ENCODE measurements at places on chromosomes 4 and X. TPM values are rescaled to one million over a fixed set of nuclear protein-coding genes. Genes with fewer than 3 reads are reported as not detected.

DNA sequence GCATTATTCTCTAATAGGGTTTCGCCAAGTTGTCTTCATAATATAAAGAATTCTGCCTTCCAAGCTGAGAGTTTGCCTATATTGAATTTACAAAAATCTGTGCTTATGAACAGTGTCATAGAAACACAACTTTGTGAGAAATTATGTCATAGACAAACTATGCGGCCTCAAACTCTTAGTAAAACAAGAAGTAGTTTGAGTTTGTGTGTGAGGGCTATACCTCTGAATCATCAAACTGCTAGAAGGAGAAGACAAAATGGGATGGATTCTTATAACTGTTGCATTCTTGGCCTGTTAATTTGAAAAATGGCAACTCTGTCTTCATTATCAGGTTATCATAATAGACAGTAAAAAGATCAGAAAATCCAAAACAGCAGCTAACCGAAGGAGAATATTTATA lies 46.1 kb upstream of the NAP1L5 start:
- no peak for DNase-seq

DNA sequence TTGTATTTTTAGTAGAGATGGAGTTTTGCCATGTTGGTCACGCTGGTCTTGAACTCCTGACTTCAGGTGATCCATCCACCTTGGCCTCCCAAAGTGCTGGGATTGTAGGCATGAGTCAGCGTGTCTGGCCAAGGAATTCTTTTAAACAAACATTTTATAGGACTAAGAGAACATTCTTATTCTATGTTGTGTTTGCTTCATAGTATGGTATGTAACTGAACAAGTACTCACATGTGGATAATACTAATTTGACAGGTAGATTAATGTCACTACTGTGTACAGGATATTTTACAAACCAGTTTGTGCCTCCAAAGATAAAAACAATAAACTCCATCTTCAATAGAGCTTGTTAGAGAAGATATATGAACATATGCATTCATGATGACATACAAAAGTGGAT lies 1353.4 kb downstream of the PCDH7 start:
- DNase-seq: no peak

DNA sequence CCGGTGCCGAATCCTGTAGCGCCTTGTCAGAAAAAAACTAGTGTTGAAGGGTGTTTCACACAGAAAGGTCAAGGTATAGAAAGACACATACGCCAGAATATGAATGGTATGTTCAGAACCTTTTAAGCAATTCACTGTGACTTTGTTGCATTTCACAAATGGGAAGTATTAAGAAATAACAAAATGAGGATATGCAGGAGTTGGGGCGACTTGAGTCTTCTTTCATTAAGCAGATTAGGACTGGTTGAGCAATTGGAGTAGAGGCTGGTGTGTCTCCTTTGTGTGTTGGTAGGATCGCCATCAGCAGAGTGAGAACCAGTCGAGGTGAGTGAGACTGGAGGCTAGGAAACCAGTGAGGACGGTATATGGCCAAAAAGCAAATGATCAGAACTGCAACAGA lies 1454.5 kb upstream of the TENM3 start:
- no peak for DNase-seq

GRCh38 chrX:1205681-1206611 lies 6.5 kb downstream of the CRLF2 start:
- no peak for DNase-seq

GRCh38 chr4:140816806-140817510 lies 60.8 kb upstream of the TBC1D9 start:
- DNase-seq: no peak

- DNase-seq: no peak
Observed at GRCh38 chr4:126209147-126209546, 894.4 kb downstream of the FAT4 start.

DNA sequence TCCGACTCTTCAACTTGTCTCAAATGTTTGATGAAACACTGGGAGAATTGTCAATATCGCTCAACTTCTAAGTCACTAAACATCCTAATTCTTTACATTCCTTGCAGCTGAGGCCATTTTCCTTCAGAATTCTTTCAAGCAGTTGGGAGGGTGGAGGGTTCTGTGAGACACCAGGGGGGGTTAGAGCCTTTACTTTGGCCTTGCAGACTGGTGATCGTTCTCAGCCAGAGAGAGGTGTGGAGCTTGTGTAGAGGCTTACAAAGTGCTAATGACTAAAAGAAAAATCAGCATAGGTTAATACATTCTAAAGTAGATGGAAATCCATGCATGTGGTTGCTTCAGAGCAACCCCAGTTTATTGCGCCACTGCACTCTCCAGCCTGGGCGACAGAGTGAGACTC lies 21.3 kb upstream of the SOX3 start:
- DNase-seq: no peak

- no peak for DNase-seq
Observed at GRCh38 chr4:173531086-173531965, 1.3 kb upstream of the HAND2 start.

- no peak for DNase-seq
Observed at GRCh38 chr4:62161446-62161845, 961.3 kb downstream of the ADGRL3 start.

DNA sequence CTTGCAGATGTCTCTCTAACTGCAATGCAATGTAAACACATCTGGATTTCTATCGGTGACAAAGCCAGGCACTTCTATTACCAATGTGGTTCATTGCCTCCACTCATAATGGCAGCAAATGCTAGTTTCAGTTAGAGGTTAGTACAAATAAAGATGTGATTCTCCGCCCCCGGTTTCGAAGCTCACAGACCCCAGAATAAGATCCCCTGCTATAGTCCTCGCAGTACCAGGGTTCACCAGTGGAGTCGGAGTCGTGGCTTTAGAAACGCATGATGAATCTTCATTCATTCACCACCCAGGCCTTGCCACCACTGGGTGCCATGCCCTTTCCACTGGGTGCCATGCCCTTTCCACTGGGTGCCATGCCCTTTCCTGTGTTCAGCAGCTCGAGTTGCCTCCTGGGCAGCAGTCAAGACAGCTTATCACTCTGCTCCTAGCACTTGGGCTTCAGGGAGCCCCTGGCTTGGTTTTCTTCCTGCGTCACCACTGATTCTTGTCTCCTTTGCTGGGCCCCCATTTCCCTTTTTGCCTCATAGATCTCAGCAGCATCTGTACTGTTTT lies 3.5 kb upstream of the NAA10 start:
- DNase-seq: no peak

DNA sequence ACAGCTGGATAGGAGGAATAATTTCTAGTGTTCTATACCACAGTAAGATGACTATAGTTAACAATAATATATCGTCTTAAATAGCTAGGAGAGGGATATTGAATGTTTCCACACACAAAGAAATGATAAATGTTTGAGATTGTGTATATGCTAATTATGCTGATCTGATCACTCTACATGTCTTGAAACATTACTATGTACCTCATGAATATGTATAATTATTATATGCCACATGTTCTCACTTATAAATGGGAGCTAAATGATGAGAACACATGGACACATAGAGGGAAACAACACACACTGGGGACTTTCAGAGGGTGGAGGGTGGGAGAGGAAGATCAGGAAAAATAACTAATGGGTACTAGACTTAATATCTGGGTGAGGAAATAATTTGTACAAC lies 53.2 kb upstream of the MAGEA4 start:
- DNase-seq: no peak

- DNase-seq: no peak
Observed at GRCh38 chr4:148238811-148239493, 203.3 kb downstream of the NR3C2 start.

GRCh38 chrX:124605511-124605910 lies 259.1 kb downstream of the SH2D1A start:
- no peak for DNase-seq

DNA sequence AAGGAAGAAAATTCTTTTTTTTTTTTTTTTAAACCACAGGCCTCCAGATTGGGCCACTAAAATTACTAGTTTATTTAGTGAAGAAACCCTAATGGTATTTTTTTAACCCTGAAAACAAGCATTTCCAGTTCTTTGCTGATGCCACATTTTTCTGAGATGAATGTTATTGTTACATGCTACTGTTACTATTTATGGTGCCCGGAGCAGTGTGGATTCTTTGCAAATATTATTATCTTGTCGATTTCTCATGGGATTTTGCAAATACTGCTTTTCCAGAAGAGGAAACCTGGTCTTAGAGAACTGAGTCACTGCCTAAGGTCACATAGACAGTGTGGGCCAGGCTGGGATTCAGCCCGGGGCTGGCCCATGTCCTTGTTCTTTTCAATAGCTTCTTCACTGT lies 8.7 kb upstream of the ALAS2 start:
- DNase-seq: no peak

The XAGE2 gene
- total RNA-seq: not detected

The NKRF gene
- 8.1 TPM for total RNA-seq

The STAP1 gene
- not detected for total RNA-seq

The HGFAC gene
- total RNA-seq: 1.2 TPM

The SOWAHD gene
- not detected for total RNA-seq

The NPY1R gene
- 0.55 TPM for total RNA-seq

The KIT gene
- 1.8 TPM for total RNA-seq

The NXF2B gene
- total RNA-seq: not detected

Data from psoas muscle (tissue), 8 donors.